Keratinocyte (primary cell): ENCODE measurements at places on chromosomes 3 and 15.

GRCh38 chr3:17301271-17301670 lies 416.5 kb downstream of the PLCL2 start:
- DNase-seq, result no peak

GRCh38 chr3:129864519-129864918 lies 29.0 kb downstream of the TMCC1 start:
- DNase-seq, result no peak

- no peak for DNase-seq
Observed at GRCh38 chr15:73074241-73074640, 22.0 kb downstream of the NEO1 start.

- no peak for DNase-seq
Observed at GRCh38 chr3:63364910-63365309, 86.8 kb downstream of the SYNPR start.

- DNase-seq, result no peak
Observed at GRCh38 chr3:192637803-192638202, 89.5 kb downstream of the FGF12 start.

- DNase-seq, result no peak
Observed at GRCh38 chr3:134869153-134869726, 74.2 kb downstream of the EPHB1 start.

- peak; percentile 70 for DNase-seq
Observed at GRCh38 chr3:195197765-195198425, 73.1 kb downstream of the XXYLT1 start.

DNA sequence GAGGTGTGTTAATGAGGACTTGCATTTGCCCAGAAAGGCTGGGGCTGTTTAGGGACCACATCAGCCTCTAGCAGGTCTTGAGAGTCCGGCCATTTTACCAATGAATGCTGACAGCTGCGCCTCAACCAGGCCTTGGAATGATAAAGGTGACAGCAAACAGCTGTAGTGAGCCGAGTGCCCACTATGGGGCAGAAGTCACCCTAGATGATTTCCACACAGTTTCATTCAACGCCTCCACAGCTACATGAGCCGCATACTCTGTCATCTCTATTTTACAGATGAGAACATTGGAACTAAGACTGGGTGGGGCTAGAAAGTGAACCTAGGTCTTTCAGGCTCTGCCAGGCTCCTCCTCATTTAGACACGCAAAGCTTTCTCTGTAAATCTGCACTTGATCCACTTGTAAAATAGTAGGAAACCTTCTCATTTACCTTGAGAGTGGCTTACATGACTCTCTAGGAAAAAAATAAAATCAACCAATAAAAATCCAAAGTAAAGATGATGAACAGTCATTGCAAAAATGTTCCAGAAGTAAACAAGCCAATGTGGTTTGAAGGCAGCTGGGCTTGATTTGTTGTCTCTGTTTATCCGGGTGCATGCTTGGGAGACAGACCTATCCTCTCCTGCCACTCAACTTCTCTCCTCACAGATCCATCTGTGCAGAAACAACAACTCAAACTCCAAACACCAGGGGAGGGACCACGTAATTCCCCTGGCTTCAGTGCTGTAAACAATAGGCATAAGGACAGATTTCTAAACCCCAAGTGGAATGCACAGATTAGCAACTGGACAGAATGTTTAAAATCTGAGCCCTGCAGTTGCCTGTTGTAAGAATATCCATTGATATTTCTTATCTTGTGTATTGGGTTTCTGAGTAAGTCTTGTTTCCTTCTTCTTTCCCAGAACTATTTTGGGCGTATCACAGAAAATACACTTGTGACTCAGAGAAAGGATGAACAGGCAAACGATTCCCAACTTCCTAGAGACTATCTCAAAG lies 31.5 kb upstream of the LDHAL6B start:
- peak; percentile 23 for DNase-seq

DNA sequence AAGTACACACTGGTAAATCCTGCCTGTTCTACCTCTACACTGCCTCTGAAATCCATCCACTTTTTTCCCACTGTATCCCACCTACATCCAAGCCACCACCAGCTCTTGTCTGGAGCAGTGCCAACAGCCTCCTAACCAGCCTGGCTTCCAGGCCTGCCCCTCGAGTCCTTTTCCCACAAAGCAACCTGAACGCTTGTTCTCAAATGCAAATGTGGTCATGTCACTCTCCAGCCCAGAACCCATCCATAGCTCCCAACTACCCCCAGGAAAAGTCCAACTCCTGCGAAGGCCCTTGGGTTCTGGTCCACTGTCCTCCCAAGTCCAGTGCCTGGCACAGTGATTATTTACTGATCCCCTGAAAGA lies 83.8 kb downstream of the SEMA5B start:
- DNase-seq, result no peak

DNA sequence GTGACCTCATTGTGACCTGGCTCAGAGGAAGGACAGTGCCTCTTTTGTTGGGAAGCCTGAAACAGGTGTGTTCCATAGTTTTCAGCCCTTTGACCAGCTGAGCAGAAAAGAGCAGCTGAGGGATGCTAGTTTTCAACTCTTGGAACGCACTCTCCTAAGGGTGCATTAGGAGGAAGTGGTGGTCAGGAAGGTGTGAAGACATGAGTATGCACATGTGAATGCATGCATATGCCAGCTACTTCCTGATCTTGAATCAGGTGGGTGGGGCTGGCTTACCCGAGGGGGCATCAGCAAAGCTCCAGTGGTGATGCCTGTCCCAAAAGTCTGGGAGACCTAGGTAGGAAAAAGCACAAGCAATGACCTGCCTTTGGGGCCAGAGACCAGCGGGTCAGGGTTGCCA lies 23.3 kb upstream of the CEMIP start:
- DNase-seq, result no peak

DNA sequence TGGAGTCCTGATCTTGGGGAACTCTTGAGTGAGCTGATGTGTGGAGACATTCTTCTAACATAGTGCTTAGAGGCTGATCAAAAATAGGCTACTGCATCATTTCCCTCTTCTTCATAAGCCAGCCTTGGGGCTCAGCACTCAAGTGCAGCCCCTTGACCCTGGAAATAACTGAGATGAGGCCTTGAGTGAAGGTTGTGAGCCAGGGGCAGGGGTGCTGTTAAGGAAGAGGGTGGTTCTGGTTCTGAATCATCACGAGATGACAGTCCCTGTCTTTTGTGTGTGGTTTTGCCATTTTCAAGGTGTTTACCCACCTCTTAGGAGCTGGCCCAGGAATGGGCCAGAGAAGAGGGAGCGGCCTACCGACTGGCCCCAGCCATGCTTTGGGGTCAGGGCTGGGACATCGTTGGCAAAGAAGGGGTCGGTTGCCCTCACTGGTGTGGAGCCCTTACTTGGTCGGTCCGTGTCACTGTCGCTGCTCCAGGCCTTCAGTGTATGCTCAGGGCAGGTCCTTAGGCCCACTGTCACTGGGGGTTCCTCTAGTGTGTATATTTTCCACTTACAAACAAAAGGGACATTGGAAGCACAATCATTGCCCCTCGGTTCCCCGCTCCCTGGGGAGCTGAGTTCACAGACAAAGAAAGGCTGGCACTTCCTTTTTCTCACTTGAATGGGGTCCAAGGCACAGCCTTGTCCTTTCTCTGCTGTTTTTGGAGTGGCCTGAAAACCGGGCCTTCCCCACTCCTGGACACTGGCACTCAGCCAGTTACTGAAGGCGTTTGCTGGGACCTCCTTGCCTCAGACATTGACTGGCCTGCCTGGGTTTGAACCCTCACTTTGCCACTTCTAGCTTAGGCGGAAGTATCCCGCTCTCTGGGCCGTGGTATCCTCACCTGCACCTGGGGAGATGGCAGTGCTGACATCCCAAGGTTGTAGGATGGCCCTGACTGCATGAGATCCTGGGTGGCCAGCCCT lies 46.6 kb downstream of the SLC6A6 start:
- DNase-seq, result no peak

DNA sequence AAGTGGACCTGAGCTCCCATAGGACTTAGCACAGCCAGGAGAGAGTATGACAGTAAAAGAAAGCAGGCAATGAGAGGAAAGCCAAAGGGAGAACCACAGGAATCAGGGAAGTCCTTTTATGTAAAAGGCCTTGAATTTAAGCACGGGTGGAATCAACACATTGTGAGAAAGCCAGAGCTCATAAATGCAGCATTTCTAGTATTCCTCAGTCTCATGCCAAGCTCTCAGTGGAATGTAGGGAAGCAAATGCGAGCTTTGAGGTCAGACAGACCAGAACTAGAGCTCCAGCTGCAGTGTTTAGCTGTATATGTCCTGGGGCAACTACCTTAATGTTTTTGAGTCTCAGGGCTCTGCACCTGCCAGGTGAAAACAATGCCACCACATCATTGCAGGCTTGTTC lies 132.1 kb upstream of the TRIM42 start:
- DNase-seq, result no peak

GRCh38 chr3:30554317-30554690 lies 52.1 kb upstream of the TGFBR2 start:
- DNase-seq, result no peak

GRCh38 chr3:120931593-120931992 lies 23.6 kb downstream of the STXBP5L start:
- no peak for DNase-seq

GRCh38 chr3:134886991-134887390 lies 91.9 kb downstream of the EPHB1 start:
- DNase-seq, result no peak

DNA sequence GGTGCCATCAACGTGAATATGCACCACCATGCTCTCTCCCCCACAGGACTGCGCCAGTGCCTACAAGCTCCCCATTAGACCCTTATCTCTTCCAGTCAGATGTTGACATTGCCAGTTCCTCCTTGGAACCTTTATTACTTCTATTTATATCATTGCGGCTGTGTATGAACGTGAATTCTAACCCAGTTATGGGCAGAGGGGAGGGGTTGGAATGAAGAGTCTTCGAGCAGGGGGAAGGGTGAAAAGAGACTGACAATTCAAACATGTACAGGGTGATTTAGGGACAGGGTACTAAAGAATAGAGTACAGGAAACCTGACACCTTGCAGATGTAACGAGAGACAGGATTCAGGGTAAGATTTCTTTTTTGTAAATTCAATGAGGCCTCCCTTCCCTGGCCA lies 41.8 kb upstream of the ST6GAL1 start:
- no peak for DNase-seq

- DNase-seq, result no peak
Observed at GRCh38 chr3:29143151-29143550, 137.7 kb upstream of the RBMS3 start.

- DNase-seq, result no peak
Observed at GRCh38 chr3:123773681-123774431, 110.3 kb downstream of the MYLK start.

GRCh38 chr15:57872281-57873030 lies 165.9 kb downstream of the POLR2M start:
- no peak for DNase-seq

GRCh38 chr3:195863121-195864061 lies 45.0 kb downstream of the TNK2 start:
- peak; percentile 59 for DNase-seq

DNA sequence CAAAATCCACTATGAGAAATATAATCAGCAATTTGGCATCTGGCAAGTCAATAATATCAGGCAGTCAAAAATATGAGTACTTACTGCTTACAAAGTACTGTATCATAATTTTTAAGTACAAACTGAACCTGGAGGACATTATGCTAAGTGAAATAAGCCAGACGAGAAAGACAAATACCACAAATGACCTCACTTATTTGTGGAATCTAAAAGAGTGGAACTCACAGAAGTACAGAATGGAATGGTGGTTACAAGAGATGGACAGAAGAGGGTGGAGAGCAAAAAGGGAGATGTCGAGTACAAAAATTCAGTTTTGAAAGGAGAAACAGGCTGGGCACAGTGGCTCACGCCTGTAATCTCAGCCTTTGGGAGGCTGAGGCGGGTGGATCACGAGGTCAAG lies 12.4 kb downstream of the PCYT1A start:
- no peak for DNase-seq

DNA sequence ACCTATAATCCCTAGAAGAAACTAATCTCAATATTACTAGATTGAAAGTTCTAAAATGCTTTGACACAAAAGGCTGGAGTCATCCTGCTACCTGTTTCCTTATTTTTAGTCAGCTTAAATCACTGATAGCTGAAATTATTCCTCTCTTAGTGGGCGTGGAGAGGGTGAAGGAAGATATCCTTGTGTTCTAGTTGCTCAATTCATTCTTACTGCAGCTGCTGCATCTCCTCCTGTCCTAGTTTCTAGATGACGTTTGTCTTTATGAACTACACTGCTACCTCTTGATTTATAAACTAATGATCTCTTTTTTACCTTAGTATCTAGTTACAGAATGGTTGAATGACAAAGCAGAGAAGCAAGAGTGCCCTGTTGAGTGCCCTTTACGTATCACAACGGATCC lies 50.7 kb downstream of the SETD5 start:
- no peak for DNase-seq

- DNase-seq, result no peak
Observed at GRCh38 chr3:108780235-108780634, 23.0 kb upstream of the RETNLB start.

DNA sequence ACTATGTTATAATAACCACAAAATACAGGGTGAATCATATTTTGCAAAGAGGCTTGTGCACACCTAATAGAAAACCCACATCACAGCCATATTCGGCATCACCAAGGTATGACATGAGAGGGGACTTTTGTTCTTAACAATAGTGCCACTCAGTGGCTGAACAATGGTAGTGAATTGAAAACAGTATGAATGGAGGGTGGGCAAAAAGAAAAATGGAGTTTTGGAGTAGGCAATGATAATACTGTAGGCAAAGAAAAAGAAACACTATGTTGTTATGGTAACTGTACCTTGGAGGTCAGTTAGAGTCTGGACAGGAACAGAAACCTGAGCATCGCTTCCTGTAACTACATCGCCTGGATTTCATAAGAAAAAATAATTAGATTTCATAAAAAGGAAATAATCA lies 348.6 kb downstream of the PLCL2 start:
- peak; percentile 40 for DNase-seq

GRCh38 chr15:38058596-38059075 lies 124.2 kb downstream of the TMCO5A start:
- DNase-seq, result no peak

GRCh38 chr15:90231028-90232017 lies 2.4 kb downstream of the CIB1 start:
- DNase-seq, result no peak

- DNase-seq, result no peak
Observed at GRCh38 chr3:112128843-112129727, 4.0 kb downstream of the GCSAM start.

DNA sequence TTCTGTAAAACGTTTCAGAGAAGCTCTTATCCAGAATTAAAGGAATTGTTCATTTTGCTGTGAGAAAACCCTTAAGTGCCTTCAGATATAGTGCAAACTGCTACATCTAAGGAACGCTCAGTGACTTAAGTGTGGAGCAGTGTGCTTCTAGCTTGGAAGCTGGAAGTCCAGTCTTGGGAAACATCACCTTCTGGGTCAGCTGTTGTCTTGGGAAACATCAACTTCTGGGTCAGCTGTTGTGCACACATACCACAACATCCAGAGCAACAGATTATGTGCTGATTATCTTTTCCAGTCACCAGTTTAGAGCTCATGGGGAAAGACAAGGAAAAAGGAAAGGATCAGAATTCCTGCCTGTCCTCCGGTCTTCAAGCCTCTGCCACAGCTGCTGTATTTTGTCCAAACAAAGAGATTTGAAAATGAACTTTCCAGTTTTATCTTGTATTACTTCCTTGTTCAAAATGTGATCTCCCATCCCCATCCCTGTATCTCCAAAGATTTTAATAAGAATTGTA lies 713.6 kb downstream of the NSUN3 start:
- no peak for DNase-seq

- no peak for DNase-seq
Observed at GRCh38 chr3:52184690-52185089, 13.3 kb upstream of the ALAS1 start.

- no peak for DNase-seq
Observed at GRCh38 chr3:8888301-8888915, 74.9 kb downstream of the RAD18 start.
